ENCODE measurements at places on chromosomes 3 and 15. TPM values are rescaled to one million over a fixed set of nuclear protein-coding genes. Genes with fewer than 3 reads are reported as not detected.

Gene SLC35G2
- 3.9 TPM for total RNA-seq

Gene CYP1A2
- not detected for total RNA-seq

Gene HRG
- total RNA-seq: under 0.01 TPM

Gene FOXB1
- total RNA-seq: not detected

Gene LRRC15
- under 0.01 TPM for total RNA-seq

Gene LXN
- total RNA-seq: 4.0 TPM

Gene ITIH1
- not detected for total RNA-seq

Gene CPA3
- not detected for total RNA-seq

Gene LCMT2
- 9.5 TPM for total RNA-seq

Gene ACKR4
- 0.17 TPM for total RNA-seq

Gene OR5K2
- total RNA-seq: not detected

Gene NR1I2
- total RNA-seq: not detected

Gene TF
- total RNA-seq: 0.50 TPM

Gene WDR93
- total RNA-seq: not detected

Gene GP9
- not detected for total RNA-seq

Gene BOC
- 49.7 TPM for total RNA-seq

Gene NANOGP8
- not detected for total RNA-seq

Gene CLRN1
- total RNA-seq: not detected

Gene CSPG5
- 0.99 TPM for total RNA-seq

Gene COL6A5
- total RNA-seq: not detected

Gene CYB561D2
- 10.0 TPM for total RNA-seq

Gene MYL3
- total RNA-seq: not detected

Gene GPR62
- total RNA-seq: not detected

Gene SLC22A13
- 2.5 TPM for total RNA-seq

Gene SERPINI2
- total RNA-seq: not detected

Gene ADPGK
- 39.7 TPM for total RNA-seq

Gene TIMP4
- not detected for total RNA-seq

Gene TARS3
- total RNA-seq: 10.2 TPM

Gene GUCA1C
- total RNA-seq: not detected

Gene ADGRG7
- total RNA-seq: 0.17 TPM

Gene PIERCE2
- 1.4 TPM for total RNA-seq

Gene C3orf49
- not detected for total RNA-seq

Gene DUOX1
- total RNA-seq: 44.4 TPM

Gene TMEM42
- 11.8 TPM for total RNA-seq

Gene PAQR9
- total RNA-seq: not detected

Gene CPLX3
- total RNA-seq: not detected

Gene ZNF770
- 41.7 TPM for total RNA-seq

Gene PLCB2
- 0.59 TPM for total RNA-seq

Gene BBS4
- 12.9 TPM for total RNA-seq

Gene SLC4A7
- total RNA-seq: 116 TPM

Gene TMEM41A
- total RNA-seq: 17.7 TPM

Gene DNASE1L3
- total RNA-seq: not detected

Gene CP
- total RNA-seq: not detected

Gene ST8SIA2
- total RNA-seq: 4.8 TPM

Gene MORC1
- total RNA-seq: not detected

Gene BCL2A1
- not detected for total RNA-seq

Gene PLSCR4
- total RNA-seq: 9.8 TPM

Gene TUSC2
- total RNA-seq: 22.0 TPM

Gene ATP13A5
- total RNA-seq: 0.17 TPM

Gene TGM5
- not detected for total RNA-seq

Gene PTX3
- total RNA-seq: 1.7 TPM

Gene RHCG
- 0.89 TPM for total RNA-seq

Gene TMEM212
- not detected for total RNA-seq

Gene POLQ
- 1.0 TPM for total RNA-seq

Gene C3orf62
- 5.7 TPM for total RNA-seq

Gene CHSY1
- total RNA-seq: 25.0 TPM
